ENCODE measurements at places on chromosomes 7 and 10. TPM values are rescaled to one million over a fixed set of nuclear protein-coding genes. Genes with fewer than 3 reads are reported as not detected.
A peak's percentile ranks its signal among the peaks of the same experiment; 100 is the strongest.

DNA sequence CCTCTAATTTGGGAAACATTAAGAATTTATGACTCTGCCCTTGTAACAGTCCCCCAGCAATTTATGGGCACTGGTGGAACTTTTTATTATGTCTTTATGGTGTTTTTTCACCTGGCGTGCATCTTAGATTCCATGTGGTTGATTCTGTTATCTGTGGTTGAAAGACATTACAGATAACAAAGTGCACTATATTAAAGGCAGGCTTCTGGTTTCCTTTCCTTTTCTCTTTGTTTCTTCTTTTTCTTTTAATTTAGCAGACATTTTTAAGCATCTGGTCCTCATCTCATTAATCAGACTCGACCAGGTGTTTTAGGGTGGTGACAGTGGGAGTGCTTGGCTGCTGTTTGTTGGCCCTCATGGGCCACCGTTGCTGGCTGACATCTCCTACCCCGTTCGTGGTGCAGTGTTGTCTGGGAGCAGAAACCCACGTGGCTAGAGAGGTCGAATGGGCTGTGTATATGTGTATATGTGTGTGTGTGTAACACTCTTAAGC lies 77.4 kb downstream of the LRMDA start:
- no peaks in the 10 kb centered on the region for H3K36me3 ChIP-seq
- H3K27me3 ChIP-seq, result no peaks in the 10 kb centered on the region
- DNase-seq, result no peak

GRCh38 chr10:73743327-73743904 lies 756 bp upstream of the SEC24C start:
- no peaks in the 10 kb centered on the region for H3K27me3 ChIP-seq
- no peak for DNase-seq
- peaks cover 36% of the 10 kb centered on the region for H3K36me3 ChIP-seq
- peak overlapping the region; percentile 77 for H3K4me3 ChIP-seq
- peak overlapping the region; percentile 95 for H3K27ac ChIP-seq
- peaks cover 40% of the 10 kb centered on the region for H3K4me1 ChIP-seq

GRCh38 chr7:139699640-139700504 lies 77.9 kb downstream of the HIPK2 start:
- no peak overlapping the region for H3K27ac ChIP-seq
- H3K27me3 ChIP-seq, result no peaks in the 10 kb centered on the region
- DNase-seq, result no peak
- H3K4me1 ChIP-seq, result peaks cover 48% of the 10 kb centered on the region
- no peak overlapping the region for H3K4me3 ChIP-seq

- H3K4me1 ChIP-seq, result peaks cover 69% of the 10 kb centered on the region
- H3K27ac ChIP-seq, result peak overlapping the region; percentile 95
- DNase-seq, result peak; percentile 88
- no peak overlapping the region for H3K4me3 ChIP-seq
Observed at GRCh38 chr10:132418527-132419416, 21.8 kb downstream of the PWWP2B start.

TMEM140 gene
- 39.3 TPM for total RNA-seq
